ENCODE measurements at places on chromosomes 7 and 10.
A peak's percentile ranks its signal among the peaks of the same experiment; 100 is the strongest.

- DNase-seq = no peak
These were observed 87.2 kb upstream of the KCNMA1 start for GRCh38 chr10:77724820-77725219.

DNA sequence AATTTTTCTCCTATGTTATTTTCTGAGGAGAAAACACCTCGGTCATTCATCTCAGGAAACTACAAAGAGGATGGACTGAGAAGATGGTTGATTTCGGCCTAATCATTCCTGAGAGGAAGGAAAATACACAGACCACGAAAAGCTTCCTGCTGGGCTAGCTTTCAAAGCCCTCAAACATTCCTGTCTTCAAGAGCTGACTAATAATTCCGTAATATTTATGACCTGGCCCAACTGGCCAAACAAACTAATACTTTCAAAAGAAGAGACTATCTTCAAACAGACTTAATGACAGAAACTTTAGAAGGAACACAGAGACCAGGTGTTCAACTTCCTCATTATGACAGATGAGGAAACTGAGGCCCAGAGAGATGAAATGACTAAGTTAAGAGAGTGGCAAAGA is 215.1 kb upstream of the FRMD4A start:
- DNase-seq = no peak

DNA sequence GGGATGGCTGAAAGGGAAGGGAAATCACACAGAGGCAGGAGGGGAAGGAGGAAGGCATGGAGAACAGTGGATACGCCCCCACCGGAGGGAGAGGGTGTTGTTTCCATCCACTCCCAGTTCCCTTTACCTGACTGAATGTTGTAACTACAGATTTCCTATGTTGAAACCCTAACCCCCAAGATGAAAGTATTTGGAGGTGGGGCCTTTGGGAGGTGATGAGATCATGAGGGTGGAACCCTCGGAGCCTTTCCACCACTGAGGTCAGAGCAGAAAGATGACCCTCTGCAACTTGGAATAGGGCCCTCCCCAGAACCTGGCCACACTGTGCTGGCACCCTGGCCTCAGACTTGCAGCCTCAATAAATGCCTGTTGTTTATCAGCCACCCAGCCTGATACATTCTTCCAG is 48.6 kb upstream of the CNPY1 start:
- DNase-seq = no peak

GRCh38 chr10:23868121-23868520 is 340.8 kb upstream of the KIAA1217 start:
- DNase-seq = no peak

DNA sequence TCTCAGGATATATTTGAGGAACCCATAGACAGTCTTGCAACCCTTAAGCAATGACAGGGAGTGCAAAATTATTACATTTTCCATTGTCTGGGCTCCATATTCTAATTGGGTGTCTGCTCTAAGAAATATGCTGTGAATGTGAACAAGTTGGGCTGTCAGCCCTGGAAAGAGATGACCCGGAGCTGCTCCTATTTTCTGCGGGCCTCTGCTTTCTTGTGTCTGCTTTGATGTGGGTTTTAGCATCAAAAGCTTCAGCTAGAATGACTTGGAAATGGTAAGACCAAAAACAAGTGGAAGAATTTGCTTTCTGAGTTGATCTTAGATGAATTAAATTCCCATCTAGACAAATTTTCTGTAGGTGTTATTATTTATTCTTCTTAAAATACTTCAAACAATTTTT is 343.6 kb upstream of the IGFBP3 start:
- no peak for DNase-seq

DNA sequence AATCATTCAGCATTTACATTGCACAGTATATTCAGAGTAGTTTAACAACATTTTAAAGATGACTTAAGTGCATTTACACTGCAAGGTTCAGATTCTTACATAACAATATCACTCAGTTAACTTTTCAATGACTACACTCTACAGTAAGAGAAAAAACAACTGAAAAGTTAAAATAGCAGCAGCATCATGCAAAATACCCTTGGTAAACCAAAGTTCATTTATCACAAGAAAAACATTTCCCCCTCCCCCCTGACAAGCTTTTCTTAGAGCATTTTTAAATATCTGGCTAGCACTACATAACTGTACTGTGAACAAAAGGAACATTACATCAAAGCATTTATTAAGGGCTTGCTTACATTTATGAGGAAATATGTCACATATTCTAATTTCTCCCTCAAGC is 179.5 kb upstream of the HGF start:
- DNase-seq = no peak

- no peak for DNase-seq
These were observed 110.7 kb downstream of the PLCE1 start for GRCh38 chr10:94104316-94105000.

DNA sequence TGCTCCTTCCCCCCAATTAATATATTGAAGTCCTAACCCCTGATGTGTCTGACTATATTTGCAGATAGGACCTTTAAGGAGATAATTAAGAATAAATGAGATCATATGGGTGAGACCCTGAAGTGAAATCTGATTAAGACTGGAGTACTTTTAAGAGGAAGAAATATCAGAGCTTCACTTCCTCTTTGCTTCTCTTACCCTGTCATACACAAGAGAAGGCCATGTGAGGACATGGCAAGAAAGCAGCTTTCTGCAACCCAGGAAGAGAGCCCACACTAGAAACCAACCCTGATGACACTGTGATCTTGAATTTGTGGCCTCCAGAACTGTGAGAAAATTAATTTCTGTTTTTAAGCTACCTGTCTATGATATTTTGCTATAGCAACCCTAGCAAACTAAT is 44.2 kb downstream of the JMJD1C start:
- DNase-seq = no peak

DNA sequence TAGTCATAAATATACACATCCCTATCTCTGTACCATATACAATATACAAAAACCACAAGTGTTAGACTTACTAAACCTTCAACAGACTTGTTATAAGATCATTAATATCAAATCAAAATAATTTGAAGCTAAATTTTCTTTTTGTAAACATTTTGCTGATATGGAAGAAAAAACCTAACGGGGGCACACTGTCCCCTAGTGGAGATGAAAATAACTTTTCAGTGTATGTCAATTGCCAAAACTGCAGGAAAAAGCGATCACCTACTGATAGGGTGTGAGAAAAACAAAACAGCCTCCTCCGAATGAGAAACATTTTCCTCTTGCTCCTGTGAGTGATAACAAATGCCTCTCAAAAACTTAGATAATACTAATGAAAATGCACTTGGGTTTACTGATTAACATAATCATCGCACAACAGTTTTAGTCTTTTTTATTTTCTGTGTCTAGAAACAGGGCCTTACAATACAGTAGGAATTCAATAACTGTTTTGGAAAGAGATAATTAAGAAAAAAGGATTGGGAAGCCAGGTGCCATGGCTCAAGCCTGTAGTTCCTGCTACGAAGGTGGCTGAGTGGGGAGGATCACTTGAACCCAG is 322.7 kb downstream of the CRPPA start:
- DNase-seq = no peak

- DNase-seq = no peak
These were observed 638.5 kb upstream of the DPP6 start for GRCh38 chr7:153413540-153414287.

- DNase-seq = no peak
These were observed 285.0 kb upstream of the HABP2 start for GRCh38 chr10:113267619-113268562.

- peak; percentile 62 for DNase-seq
These were observed 587 bp upstream of the GRK5 start for GRCh38 chr10:119206603-119207365.

DNA sequence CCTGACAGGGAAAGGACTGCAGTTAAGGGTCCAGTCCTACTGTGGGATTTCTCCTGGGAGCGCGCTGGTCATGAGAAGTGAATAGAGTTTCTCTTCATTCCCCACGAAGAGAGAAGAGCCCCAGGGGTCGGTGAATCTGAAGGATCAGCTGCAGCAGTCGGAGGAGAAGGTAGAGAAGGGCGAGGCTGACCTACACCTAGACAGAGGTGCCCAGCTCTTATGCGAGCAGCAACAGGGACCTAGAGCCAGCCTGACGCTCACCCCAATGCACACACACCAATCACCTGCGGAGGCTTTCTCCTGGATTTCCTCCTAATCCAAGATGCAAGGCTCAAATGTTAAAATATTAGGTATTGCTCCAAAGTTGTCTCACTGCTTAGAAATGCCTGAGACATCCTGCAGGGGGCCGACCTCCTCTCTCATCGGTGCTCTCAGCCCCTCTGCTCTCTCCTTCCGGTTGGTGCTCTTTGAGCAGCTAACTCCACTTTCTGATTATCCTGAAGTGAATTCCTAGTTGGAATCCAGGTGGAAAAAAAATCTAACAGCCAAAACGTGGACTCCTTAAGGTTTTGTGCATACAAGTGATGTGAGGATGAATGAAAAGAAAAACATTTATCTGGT is 176.4 kb downstream of the AHR start:
- DNase-seq = no peak

GRCh38 chr10:2300231-2300630 is 562.9 kb upstream of the ADARB2 start:
- no peak for DNase-seq

GRCh38 chr10:128803790-128804189 is 663.3 kb upstream of the MGMT start:
- no peak for DNase-seq

- DNase-seq = no peak
These were observed 22.6 kb downstream of the APBB1IP start for GRCh38 chr10:26460736-26461135.

GRCh38 chr7:30970594-30971094 is 6.9 kb downstream of the GHRHR start:
- DNase-seq = no peak

GRCh38 chr10:7475046-7475911 is 64.4 kb upstream of the SFMBT2 start:
- no peak for DNase-seq

GRCh38 chr10:60573336-60573735 is 183.7 kb upstream of the ANK3 start:
- no peak for DNase-seq

GRCh38 chr10:82409671-82410070 is 534.7 kb downstream of the NRG3 start:
- DNase-seq = no peak

GRCh38 chr10:59830601-59831259 is 75.6 kb downstream of the CCDC6 start:
- DNase-seq = no peak

- DNase-seq = no peak
These were observed 280.2 kb upstream of the PITRM1 start for GRCh38 chr10:3452683-3453361.

- DNase-seq = no peak
These were observed 22.6 kb upstream of the LRRC72 start for GRCh38 chr7:16504019-16504418.

- DNase-seq = no peak
These were observed 184.5 kb downstream of the GATA3 start for GRCh38 chr10:8238986-8239385.

DNA sequence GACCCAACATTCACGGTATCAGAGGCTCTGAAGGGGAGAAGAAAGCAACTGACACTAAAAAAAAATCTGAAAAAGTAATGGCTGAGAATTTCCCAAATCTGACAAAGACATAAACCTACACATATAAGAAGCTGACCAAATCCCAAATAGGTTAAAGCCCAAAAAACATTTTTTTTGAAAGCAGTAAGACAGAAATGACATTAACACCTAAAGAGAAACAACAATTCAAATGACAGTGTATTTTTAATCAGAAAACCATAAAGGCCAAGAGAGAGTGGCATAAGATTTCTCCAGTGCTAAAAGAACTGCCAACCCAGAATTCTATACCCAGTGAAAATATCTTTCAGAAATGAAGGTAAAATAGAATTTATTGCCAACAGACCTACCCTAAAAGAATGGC is 35.5 kb downstream of the RUFY2 start:
- DNase-seq = no peak

- no peak for DNase-seq
These were observed 29.7 kb upstream of the HSPA12A start for GRCh38 chr10:116771959-116772585.

DNA sequence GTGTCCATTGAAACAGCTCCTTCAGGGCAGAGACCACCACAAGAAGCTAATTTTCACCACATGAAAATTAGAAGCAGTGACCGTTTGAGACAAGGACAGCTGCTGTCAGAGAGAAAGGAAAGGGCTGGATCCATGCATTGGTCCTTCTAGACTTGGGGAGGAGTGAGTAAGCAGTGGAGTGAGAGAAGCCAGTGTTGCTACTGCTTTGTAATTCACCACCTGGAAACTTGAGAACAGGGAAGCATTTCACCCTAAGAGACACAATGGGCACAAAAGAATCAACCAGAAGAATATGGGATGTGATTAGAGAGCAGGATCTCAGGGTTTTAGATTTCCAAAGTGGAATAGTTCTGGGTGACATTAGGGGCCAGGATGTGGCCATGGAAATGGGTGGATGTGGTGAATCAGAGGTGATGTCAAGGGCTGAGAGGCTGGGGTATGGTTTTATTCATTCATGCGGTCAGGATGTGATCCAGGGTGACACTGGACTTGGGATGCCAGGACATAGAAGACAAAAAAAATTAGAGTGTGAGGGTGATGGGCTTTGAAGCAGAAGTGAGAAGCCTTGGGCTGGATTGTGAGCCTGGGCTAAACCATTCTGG is 61.6 kb downstream of the DENND11 start:
- no peak for DNase-seq

GRCh38 chr10:72353965-72354355 is 759 bp downstream of the DNAJB12 start:
- DNase-seq = no peak

Data from T-helper 17 cell (primary cell).